Germinal center (tissue), 1 donor: ENCODE measurements at places on chromosomes 2 and 18.

GRCh38 chr2:40450066-40450795, 1.7 kb downstream of the SLC8A1 start:
- no peak for DNase-seq

DNA sequence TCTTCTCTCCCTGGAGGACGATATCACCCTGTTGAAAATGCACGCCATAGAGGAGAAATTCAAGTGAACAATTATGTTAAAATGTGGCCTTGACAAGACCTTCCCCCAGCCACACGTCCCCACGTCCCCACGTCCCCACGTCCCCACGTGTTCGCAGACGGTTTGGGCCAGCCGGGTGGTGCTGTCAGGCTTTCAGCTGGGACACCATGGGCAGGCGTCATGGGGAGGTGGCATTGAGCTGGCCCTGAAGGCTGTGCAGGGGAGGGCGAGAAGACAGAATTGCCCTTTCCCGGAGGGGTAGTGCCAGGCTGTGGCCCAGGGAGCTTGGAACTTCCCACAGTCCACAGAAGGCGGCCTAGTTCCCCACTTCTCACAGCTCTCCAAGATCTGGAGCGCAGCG, 240.7 kb upstream of the RAB6C start:
- no peak for DNase-seq

GRCh38 chr2:8629402-8629801, 52.5 kb upstream of the ID2 start:
- DNase-seq = no peak

DNA sequence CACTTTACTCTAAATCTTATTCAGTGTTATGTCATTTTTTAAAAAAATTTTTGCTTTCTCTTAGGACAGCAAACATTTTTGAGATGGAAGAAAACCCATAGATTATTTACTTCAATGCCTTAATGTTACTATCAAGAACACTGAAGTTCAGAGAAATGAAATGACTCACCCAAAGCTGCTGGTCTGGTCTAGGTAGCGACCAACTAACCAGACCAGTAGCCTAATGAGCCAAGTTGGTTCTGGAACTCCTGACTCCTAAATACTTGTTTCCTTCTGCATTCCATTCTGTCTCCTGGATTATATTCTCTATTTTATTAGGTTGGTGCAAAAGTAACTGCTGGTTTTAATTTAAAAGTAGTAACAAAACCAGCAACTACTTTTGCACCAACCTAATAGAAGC, 35.4 kb downstream of the SLC8A1 start:
- DNase-seq = no peak

- no peak for DNase-seq
These were observed 44.4 kb downstream of the TFPI start for GRCh38 chr2:187509667-187510417.

- DNase-seq = no peak
These were observed 10.7 kb upstream of the RNU4ATAC start for GRCh38 chr2:121519732-121520640.

DNA sequence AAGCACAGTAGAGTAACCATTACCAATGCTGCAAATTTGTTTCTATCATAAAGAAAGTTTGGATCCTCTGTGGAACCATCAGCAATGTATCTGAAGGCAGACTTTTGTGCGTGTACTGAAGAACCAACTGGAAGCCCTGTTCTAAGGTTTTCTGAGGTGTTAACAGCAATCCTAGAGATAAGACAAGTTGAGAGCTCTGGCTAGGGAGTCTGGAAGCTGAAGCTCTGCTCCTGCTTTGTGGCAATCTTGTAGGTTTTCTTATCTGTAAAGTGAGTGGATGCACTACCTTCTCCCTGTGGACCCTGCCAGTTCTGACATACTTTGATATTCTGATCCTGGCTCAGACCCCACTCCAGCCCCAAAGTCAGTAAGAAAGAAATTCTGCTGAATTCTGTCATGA, 171.2 kb upstream of the SLC14A2 start:
- DNase-seq = no peak

GRCh38 chr2:58767828-58768714, 526.9 kb upstream of the FANCL start:
- no peak for DNase-seq

DNA sequence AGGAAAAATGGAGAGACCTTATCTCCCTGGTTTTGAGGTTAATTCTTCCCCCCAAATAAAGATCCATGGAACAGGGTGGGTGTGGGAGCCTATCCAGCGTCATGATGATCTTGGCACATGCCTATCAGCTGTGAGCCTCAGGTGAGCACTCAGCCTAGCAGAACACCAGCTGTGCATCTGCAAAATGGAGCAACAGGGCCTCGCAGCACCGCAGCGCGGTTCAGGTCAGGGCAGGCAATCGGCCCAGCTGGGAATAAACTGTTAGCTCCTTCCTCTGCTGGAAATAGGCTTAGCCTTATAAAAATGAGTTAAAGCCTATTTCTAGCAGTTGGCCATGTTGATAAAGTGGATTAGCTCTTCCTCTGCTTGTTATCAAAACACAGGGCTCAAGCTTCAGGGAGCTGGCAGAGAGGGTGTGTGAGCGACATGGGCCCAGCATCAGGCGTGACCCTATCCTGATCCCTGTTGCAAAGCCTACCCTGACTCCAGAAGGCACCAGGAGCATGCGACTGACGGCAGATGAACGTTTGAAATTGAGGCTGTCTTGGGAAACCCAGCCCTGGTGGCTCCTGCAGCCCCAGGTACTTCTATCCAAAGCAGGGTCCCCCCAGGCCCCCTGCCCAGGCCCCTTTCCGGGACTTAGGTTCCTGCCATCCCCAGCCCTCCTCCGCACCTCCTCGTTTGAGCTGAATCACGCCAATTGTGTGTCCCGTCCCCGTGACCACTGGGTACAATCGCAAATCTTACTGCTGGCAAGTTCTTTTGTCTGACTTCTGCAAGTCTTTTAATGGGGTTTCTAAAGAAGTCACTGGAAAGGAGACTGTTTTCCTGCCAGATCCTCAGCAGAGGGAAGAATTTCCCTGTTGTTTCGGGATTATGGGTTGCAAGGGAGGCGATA, 35.4 kb downstream of the ARHGEF4 start:
- DNase-seq = no peak
